Right forelimb (tissue), 1 donor: ENCODE measurements at places on chromosomes 4 and X.

- no peak for DNase-seq
These were observed 12.5 kb upstream of the CTSO start for GRCh38 chr4:155966171-155966570.

DNA sequence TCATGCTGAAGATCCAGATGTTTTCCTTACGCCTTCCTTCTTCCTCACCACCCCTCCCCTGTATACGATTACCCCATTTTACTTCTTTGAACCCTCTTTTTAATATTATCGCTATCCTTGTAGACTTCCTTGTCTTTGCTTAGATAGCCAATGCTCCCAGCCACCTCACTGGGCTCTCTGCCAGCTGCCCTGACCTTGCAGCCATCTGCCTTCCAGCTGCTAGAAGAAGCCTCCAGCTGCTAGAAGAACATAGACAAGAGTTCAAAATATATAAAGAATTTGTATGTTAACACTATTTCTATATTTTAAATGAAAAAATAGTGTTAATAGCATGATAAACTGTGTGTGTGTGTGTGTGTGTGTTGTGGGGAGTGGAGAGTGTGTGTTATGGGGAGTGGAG lies 374.7 kb downstream of the ANKRD50 start:
- no peak for DNase-seq

GRCh38 chrX:120761810-120762209 lies 113.9 kb downstream of the CT47B1 start:
- DNase-seq: no peak

DNA sequence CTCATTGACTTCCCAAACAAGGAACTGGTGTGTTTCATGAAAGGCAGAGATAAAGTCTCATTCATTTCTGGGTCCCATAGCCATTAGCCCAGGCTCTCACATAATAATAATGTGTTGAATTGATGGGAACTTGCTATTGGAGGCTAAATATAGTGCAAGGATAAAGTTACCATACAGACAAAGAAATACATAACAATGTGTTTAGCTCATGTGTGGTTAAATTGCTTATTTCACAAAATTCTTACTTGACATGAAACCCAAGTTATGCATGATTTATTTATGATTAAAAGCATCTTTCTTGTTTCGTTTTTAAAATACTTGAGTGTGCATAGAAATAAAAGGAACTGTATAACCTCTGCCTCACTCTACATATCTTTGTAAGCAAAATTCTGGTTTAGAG lies 37.3 kb upstream of the LPAR4 start:
- DNase-seq: no peak

DNA sequence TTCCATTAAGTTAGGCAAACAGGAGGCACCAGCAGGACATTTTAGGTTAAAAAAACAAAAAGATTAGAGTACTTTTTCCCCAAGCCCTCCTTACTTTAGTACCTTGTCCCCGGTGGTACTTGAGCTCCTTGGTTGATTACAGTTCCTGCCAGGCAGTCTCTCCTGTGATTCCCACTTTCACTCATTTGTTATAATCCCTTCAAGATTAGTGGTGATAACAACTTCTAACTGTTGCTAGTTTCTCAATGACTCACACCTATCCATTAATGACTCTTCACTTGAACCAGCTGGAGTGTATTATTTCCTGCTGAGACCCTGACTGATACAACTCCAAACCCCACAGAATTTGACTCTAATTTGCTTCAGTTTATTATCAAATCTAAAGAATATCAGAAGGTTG lies 765.0 kb upstream of the DIAPH2 start:
- DNase-seq: no peak

DNA sequence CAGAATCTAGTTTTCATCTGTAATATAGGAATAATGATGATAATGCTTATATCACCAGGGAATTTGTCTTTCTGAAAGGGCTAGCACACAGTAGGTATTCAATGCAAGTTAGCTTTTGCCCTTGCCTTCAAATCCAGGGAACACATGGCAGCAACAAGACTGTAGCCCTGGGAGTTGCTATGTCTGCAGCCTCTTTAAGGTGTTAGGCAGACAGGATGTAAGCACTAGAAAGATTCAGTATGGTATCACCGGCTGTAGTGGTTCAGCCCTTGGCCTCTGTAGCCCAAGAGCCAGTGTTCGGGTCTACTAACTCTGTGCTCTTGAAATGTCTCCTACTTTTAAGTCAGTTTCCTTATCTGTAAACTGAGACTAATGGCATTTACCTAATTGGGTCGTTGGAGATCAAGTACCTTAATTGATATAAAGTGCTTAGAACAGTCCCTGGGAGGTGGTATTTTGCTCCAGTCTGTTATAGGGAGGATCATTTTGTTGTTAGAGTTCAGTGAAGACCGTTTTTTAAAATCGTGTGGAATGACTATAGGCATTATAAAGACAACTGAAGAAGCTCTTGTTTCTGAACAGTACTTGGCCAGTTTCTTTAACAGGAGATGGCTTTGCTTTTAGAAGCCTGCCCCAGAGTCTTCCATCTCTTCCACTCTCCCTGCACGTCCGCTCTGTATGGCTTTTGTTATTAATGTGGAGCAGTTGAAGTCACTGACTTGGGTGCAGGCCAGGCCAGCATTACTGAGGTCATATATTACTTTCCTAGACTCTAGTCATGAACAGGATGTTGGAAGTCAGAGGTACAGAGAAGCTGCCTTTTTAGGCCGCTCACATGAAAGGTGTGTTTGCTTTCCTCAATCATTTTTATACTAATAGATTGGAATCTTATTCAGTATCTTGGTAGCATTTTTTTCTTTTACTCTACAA lies 44.8 kb downstream of the GAB1 start:
- DNase-seq: peak; percentile 87

DNA sequence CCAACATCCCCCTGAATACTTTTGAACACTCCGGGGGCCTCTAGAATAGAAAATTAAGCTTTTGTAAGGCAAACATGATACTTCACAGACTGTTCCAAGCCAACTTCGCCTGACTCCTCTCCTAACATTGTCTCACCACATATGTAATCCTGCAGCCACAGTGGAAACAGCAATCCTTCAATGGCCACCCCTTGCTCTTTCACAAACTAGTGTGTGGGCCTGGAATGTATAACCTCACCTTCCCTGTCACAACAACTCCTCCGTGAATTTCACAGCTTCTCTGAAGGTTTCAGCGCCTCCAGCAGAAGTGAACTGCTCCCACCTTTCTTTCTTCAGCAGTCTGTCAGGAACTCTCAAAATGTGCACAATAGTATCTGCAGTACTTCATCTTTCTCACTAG lies 185.1 kb downstream of the ADGRL3 start:
- no peak for DNase-seq

GRCh38 chr4:121758925-121759568 lies 5.9 kb downstream of the SMIM43 start:
- no peak for DNase-seq

DNA sequence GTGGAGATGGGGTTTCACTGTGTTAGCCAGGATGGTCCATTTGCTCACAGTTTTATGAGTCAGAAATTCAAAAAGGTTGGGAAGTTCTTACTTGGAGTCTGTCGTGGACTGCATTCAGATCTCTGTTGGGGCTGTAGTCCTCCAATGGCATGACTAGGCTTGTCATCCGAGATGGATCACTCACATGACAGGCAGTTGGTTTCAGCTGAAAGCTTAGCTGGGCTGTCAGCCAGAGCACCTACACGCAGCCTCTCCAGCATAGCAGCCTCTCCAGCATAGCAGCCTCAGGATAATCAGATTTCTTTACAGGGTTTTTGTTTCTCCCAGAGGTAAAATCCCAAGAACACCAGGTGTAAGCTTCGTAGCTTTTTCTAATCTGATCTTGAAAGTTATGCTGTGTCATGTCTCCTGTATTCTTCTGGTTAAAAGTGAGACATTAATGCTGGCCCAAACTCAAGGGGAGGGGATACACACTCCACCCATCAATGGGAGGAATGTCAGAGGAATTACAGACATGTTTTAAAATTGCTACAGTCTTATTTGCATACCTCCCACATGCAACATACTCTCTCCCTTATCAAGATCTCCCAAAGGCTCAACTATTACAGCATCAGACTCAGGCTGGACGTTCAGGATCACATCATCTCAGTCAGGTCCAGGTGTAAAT lies 31.6 kb upstream of the SOD3 start:
- DNase-seq: no peak

- DNase-seq: no peak
These were observed 140.2 kb upstream of the LDB2 start for GRCh38 chr4:17038510-17039176.

GRCh38 chrX:132231587-132231986 lies 12.3 kb upstream of the RAP2C start:
- DNase-seq: no peak

- no peak for DNase-seq
These were observed 1.1 kb downstream of the FBXL5 start for GRCh38 chr4:15653864-15654592.

GRCh38 chr4:153684182-153684970 lies at the start of gene TLR2:
TLR2 (plus strand) TSS chr4:153684280; CDS start chr4:153702908, 18,628 bp downstream.
- DNase-seq: peak; percentile 57

DNA sequence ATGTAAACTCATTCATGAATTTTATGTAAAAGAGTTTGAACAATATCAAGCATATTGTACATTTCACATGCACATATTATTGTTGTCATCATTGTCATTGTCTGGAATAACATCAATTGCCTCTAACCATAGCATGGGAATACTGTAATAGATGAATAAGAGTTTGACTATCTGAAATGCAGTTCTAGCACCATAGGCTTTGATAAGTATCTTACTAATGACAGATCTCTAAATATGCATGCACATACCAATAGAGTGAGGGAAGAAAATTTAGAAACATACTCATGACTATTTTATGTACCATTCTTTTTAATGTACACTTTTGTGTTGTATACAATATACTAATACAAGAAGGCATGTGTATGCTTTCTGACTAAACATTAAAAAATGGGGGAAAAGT lies 161.6 kb upstream of the SPRY1 start:
- DNase-seq: no peak

DNA sequence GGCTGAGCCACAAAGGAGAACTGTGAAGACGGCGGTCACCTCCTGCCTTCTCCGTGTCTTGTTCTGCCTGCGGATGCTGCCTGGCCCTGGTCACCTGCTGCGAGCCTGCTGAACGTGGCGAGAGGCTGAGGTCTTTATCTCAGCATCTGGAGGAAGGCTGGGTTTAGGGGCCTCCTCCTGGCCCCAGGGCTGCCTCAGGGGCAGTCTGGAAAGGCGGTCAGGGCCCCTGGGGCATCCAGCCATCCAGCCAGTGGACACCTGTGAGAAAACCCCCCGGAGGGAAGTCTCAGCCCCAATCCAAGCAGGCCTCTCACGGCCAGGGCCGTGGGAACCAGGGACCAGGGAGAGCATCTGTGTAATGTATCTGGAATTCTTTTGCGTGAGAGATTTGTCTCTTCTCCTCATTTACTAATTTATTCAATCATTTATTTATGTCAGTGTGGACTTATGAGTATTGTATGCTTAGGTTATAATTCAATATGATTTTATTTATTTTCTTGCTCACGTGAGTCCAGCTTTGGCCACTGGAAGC lies 11.3 kb downstream of the PDE6B start:
- DNase-seq: no peak

- no peak for DNase-seq
These were observed 6.5 kb downstream of the SMIM9 start for GRCh38 chrX:154828016-154828408.

DNA sequence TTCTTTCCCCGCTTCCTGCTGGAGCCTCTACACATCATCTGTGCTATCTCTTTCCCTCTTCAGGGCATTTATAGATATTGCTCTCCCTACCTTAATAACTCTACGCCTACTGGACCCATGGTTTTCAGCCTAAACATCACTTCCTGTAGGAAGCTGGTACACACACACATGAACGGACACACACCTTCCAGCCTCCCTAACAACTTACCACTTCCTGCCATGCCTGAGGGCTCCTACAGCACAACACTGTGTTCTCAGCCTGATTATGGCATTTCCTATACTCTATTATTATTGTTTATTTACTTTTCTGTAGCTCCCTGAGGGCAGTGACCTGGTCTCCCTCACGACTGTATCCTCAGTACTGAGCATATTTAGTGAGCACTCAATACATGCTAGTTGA lies 163.6 kb upstream of the MAP3K15 start:
- DNase-seq: no peak

GRCh38 chr4:40600850-40601249 lies 28.8 kb downstream of the RBM47 start:
- no peak for DNase-seq

- DNase-seq: no peak
These were observed 300.9 kb upstream of the FAT4 start for GRCh38 chr4:125013891-125014290.

DNA sequence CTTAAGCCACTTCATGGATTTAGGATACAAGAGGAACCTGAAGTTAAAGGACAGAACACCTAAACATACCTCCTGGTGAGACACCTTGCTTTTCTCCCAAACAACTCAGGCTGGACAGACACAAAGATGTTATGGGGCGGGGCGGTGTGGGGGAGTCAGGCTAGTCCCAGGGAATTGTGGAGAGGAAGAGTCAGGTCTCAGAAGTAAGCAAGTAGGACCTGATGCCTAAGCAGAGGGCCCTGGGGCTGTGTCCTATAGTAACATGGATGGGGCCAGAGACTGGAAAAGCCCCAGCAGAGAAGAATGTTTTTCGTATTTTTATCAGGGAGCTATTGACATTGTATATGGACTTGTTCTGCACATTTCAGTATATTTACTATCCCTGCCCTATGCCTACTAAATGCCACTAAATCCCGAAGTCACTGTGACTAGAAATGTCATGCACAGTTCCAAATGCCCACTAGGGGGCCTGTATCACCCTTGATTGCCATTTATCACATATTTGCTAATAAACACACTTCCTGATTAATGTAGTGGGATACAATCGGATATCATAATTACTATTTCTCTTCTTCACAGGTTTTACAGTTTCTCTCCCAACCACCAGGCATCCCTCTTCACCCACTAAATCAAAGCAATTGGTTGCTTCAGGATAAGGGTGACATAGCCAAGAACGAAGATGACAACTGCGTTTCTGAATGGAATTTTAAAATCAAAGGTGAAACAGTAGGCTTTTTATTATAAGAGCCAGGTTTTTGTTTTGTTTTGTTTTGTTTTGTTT lies 23.8 kb upstream of the ARHGAP10 start:
- DNase-seq: peak; percentile 52

- DNase-seq: no peak
These were observed 105.5 kb upstream of the SPOCK3 start for GRCh38 chr4:167339781-167340180.

DNA sequence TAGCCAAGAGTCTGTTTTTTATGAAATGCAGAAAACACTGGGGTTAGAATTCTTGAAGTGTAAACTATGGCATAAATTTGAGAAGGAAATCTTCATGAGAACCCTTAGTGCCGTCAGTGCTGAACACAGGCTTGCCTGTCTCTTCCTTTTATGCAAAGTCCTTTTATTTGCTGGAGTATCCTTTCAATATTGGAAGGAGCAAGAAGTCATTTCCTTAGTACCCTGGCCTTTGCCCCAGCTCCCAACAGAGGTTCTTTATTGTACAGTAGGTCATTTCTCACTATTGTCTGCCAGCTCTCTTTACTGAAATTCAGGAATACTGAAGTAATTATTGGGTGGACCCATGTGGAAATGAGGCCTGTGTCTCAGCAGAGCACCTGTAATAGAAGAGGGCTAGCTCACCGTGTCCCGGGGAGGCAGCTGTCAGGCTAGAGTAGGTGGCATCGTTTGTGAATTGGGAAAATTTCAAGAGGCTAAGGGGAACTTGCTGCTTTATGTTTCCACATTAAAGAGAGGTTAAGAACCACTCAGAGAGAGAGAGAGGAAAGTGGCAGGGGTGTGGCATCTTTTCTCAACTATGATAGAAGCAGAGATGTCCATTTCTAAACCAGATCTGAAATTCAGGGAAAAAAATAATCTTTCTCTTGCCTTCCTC lies 8.7 kb downstream of the FHDC1 start:
- DNase-seq: no peak

GRCh38 chr4:722169-722725 lies 16.6 kb downstream of the PCGF3 start:
- no peak for DNase-seq
